ENCODE measurements at places on chromosomes 7 and 10. TPM values are rescaled to one million over a fixed set of nuclear protein-coding genes. Genes with fewer than 3 reads are reported as not detected.

Gene ANLN
- 21.6 TPM for total RNA-seq

Gene CALCR
- total RNA-seq: 0.38 TPM

Gene IFIT1
- total RNA-seq: 17.8 TPM

Gene NYAP1
- 6.0 TPM for total RNA-seq

Gene TMEM236
- total RNA-seq: 0.44 TPM

Gene GPR85
- total RNA-seq: 26.8 TPM

Gene CPVL
- 7.9 TPM for total RNA-seq

Gene LRRC18
- total RNA-seq: not detected

Gene CFAP58
- total RNA-seq: 1.5 TPM

Gene WAPL
- 73.8 TPM for total RNA-seq

Gene NPC1L1
- not detected for total RNA-seq

Gene FAM25C
- not detected for total RNA-seq

Gene SPRN
- total RNA-seq: 3.8 TPM

Gene XRCC2
- total RNA-seq: 5.3 TPM

Gene H2BK1
- not detected for total RNA-seq
